A549 (cell line): ENCODE measurements at places on chromosomes 6 and 20.

GRCh38 chr6:5280920-5281319, 19.6 kb downstream of the FARS2 start:
- no peak for DNase-seq

GRCh38 chr6:22727710-22728109, 158.3 kb downstream of the HDGFL1 start:
- DNase-seq = no peak

- DNase-seq = no peak
Observed at GRCh38 chr20:34435589-34435988, 72.5 kb downstream of the ITCH start.

DNA sequence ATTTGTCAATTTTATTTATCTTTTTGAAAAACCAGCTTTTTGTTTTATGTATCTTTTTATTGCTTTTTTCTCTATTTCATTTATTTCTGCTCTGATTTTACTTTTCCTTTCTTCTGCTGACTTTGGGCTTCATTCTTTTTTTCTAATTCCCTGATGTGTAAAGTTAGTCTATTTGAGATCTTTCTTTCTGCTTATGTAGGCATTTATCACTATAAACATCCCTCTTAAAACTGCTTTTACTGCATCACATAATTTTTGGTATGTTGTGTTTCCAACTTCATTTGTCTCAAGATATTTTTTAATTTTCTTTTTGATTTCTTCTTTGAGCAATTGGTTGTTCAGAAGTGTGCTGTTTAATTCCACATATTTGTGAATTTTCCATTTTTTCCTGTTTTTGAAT, 174.8 kb downstream of the SLC24A3 start:
- no peak for DNase-seq

- no peak for DNase-seq
Observed at GRCh38 chr6:157244175-157244574, 79.1 kb downstream of the TMEM242 start.

DNA sequence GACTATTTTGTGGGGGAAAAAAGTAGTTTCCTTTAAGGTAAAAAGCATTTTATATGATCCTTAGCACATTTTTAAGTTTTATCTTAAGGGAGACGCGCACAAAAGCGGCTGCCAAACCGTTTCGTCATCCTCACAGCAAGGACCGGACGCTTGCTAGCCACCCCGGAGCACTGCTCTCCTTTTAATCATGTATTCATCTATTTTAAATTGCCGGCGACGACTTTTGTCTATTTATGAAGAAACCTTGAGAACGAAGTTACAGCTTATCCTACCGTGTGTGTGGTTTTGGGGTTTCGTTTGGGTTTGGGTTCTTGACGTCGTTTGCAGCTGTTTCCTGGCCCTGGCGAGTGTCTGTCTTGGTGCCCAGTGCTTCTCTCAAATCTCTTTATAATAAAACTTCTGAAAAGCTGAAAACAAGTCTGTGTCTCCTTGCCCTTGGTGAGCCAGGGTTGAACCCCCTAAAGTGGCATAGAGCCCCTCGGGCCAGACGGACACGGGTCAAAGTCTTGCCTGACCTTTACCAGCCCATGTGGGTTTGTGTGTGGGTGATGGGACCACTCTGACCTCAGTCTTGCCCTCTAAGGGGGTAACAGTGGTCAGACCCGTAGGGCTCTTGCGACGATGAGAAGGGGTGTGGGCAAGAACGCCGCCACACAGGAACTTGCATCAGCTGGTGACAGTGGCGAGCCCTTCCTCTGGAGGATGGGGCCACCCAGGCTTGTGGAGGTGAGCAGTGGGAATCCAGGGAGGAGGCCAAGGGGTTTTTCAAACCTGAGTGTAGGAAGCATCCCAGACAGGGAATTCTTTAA, 117.6 kb downstream of the JPH2 start:
- DNase-seq = no peak

DNA sequence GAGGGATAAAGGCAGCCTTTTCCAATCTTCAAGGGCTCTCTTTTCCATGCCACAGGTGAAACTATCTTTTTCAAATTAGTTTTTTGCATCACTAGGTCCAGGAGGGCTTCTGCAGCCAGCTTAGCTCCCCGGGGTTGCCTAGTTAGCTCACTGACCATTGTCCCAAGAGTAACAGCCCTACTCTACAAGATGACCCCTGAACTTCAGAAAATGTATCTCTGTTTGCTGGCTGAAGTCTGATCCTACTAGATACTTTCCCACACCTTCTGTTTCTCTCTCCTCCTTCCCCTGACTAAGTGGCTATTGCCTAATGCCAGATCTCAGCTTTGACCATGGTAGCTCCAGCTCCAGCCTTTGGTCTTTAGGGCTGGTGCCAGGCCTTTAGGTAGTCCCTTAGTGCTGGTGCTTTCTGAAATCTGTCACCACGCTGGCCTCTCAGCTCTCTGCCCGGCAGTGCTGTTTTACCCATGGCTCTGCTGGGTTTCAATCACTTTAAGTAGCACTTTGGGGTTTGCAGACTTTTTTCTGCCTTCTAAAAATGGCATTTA, 255.1 kb downstream of the RNGTT start:
- DNase-seq = no peak

DNA sequence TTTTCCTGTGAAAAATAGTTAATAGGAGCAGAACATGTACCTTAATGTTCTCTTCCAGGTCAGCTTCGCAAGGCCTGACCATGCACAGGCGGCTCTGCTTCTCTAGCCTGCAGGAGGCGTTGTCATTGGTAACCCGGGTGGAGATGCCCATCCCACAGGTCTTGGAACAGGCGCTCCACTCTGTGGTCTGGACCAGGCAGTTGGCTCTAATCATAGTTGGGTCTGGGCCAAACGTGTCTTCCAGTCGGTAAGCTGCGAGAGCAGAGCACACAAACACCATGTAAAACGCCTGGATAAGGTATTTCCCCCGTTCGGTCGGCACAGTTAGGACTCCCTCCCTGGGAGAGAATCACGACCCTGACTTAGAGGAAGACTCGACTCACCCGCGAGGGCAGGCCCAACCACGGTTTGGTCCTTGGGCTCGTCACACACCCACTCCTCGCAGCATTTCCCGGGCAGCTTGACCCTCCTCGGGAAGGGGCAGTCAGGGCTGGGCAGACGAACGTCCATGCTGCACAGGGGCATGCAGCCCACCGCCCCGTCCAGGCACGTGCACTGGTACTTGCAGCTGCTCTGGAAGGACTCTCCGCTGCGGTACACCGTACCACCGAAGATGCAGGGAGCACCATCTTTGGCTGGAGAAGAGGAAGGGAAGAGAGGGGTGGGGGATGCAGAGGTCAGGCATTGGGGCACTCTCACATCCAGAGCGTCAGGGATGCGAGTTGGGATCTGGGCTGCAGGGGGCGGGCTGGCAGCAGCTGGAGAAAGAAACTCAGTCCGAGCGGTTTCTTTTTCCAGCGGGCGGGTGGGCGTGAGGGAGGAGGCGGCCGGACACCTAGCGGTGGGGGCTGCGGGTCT, 1.0 kb downstream of the CCN2 start:
- DNase-seq = peak; percentile 75

- DNase-seq = no peak
Observed at GRCh38 chr20:39213476-39214145, 251.5 kb downstream of the DHX35 start.

GRCh38 chr6:41938590-41939175, 2.9 kb downstream of the CCND3 start:
- no peak for DNase-seq

DNA sequence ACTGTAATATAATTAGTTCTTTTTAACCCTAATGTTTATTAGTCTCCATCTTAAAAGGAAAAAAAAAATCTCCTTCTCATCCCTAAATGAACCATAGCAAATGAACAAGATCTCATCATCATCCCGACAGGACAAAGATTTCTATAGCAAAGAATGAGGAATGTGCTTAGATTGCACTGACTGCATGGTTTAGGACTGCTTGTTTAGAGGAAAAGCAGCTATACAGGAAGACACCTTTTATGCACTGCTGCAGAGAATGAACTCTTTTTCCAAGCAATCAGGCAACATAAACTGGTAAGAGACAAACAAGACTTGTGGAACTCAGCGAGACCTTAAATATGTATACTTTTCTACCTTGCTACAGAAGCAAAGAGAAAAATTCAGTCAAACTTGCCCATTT, 26.8 kb downstream of the CSNK2A1 start:
- no peak for DNase-seq

GRCh38 chr6:156658186-156658965, 118.8 kb upstream of the ARID1B start:
- no peak for DNase-seq

DNA sequence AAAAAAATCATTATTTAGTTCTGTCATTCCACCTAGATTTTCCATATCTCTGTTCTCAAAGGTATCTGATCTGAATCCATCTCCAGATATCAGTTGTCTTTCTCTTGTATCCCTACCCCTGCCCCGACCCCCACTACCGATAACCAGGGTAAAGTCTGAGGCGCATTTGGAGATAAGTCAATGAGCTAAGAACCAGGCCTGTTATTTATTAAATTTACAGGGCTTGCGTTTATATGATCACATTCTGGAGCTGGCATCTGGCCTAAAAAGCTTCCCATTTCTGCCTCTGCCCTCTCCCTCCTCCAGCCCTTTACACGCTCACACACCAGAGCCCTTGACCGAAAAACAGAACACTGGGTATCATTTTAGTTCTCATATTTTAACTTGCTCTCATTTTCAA, 144.7 kb downstream of the ALDH8A1 start:
- no peak for DNase-seq

GRCh38 chr6:142682985-142683384, 262.0 kb downstream of the HIVEP2 start:
- no peak for DNase-seq

- DNase-seq = no peak
Observed at GRCh38 chr6:14946753-14947152, 299.1 kb upstream of the JARID2 start.

DNA sequence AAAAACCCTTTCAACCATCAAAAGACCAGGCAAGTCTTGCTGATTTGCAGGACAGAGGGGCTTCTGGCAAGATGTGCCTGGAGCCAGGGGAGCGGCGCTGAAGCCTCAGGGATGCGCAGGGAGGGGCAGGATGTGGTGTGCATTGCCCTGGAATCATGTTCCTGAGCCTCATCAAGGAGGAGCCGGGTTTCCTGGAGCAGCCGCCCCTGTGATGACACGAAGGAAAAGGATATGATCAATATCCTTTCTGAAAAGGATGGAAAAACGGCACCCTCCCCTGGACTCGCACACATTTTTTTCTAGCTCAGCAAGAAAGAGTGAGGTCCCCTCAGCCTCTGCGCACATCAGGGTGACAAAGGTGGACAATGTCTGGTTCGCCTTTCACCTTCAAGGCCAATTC, 173.1 kb upstream of the SSTR4 start:
- DNase-seq = no peak

DNA sequence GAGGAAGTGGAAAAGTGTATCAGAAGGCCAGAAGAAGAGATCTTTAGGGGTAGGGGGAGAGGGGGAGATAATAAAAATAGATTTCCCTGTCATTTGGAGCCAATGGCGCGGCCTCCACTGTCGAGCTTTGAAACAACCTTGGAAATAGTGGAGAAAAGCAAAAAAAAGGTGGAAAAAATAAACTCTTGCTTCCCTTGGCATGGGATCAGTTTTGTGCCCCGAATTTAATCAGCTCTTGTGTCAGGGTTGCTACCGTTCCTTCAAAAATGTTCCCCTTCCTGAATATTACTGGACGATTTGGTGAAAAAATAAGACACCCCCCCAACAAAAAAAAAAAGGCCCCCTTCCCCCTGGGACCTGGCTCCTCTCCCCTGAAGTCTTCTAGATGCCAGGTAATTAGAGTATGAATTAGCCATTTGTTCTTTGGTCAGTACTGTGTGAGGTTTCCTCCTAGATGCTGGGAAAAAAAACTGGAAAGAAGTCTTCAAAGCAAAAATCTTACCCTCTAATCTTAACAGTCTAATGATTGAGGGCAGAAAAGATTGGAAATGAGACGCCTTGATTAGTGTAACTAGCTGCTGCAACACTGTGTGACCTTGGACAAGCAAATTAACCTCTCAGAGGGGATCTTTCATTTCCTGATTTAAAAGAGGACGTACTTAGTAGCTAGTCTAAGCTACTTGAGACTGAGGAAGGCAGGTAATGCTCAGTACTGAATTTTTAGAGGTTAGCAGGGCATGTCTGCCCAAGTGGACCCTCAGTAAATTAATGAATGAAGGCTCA, 872 bp upstream of the RBM39 start:
- DNase-seq = peak; percentile 33

DNA sequence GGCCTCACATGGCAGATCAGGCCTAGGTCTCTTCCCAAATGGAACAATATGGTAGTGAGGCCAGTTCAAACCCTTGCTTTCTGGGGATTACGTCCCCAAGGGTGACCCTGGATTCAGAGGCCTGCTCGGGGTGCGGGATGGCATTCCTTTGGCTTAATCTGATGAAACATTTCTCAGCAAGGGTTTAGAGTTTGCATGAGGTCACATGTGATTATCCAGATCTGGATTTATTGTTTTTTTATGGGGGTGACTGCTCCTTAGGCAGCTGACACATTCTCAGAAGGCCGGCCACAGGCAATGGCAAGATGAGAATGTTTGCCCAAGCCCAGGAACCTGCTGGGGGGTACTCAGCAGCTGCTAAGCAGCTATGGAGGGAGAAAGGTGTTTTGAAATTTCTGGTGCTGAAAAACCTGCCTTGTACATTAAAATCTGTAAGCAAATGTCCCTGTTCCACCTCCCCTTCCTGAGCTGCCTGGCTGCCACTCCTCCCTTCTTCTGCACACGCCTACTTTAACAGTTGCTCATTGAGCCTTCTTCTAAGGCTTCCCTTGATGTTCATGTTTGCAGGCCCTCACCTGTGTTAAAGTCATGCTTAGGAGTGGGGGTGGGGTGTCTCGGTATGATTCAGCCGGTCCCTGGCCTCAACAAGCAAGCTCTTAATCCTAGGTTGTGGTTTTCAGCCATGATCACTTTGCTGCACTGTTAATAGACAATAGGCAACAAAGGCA, 37.9 kb upstream of the FUCA2 start:
- no peak for DNase-seq

- no peak for DNase-seq
Observed at GRCh38 chr20:19729672-19730071, 28.4 kb upstream of the RIN2 start.

GRCh38 chr6:128131566-128131965, 230.7 kb upstream of the THEMIS start:
- DNase-seq = no peak

DNA sequence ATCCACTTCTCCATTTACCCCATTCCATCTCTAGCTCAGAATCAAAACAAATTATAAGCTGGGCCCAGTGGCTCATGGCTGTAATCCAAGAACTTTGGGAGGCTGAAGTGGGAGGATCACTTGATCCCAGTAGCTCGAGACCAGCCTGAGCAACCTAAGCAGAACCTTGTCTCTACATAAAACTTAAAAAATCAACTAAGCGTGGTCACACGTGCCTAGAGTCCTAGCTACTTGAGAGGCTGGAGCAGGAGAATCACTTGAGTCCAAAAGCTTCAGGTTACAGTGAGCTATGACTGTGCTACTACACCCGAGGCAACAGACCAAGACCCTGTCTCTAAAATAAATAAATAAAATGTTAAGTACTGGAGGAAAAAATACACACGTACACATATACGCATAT, 74.7 kb upstream of the RUNX2 start:
- DNase-seq = no peak

DNA sequence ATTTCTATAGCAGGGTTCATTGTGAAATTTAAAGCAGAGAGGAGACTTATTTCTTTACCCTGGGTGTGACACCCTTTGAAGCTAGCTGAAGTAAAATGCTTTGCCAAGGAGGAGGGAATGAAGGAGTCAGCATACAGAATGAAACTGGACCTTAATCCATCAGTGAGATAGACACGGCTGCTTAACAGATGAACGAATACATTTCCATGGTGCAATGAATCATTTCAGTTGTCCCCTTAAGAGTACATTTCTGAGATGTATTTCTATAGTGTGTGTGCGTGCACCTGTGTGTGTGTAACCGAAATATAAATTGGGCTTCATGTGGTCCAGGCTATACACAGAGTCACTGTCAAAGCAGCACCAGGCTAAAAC, 73.8 kb upstream of the CD93 start:
- no peak for DNase-seq
